ENCODE measurements at places on chromosomes 6 and 20.

DNA sequence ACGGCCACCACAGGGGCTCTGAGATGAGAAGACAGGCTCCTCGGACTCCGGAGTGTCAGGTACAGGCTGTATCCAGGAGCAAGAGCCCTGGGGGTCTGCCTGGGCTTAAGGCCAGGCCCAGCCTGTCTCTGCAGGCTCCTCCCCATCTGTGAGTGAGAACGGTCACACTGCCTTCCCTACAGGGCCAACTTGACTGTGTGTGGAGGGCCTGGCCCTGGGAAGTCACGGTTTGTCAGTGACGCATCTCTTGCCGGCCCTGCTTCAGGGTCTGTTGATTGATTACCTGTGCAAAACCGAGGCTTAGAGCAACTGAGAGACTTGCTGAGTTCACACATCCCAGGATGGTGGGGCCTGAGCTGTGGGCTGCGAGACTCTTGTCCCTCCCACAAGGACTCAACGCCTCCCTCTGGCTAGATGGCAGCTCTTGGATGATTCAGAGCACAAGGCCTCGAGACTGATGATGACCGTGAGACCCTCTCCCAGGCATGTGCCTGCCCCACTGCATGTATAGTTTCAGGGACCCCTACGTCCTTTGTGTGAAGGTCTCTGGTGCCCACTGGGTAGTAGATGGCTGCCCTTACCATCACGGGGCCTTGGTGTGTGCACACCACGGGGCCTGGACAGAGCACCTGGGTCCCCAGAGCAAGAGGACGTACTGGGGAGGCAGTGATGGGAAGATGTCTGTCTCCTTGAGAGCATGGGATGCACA, 5.9 kb downstream of the RBM38 start:
- no peak for DNase-seq

DNA sequence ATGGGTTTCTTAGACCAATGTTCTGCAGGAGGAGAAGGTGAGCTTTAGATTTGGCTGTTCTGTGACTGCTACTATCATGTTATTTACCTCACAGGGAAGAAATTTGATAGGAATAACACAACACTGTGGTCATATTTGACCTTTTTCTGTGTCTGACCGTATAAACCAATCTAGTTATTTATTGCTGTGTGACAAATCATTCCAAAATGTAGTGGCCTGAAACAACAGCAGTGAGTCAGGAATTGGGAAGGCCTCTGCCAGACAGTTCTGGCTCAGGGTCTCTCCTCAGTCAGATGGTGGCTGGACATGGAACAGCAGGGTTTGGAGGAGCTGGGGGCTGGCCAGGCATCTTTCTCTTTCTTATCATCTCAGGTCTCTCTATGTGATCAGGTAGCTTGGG, 33.0 kb downstream of the RIPOR2 start:
- no peak for DNase-seq

GRCh38 chr6:84469144-84469543, 241.7 kb upstream of the CEP162 start:
- DNase-seq = no peak

GRCh38 chr20:16279320-16279719, 293.9 kb downstream of the KIF16B start:
- no peak for DNase-seq

GRCh38 chr6:88785478-88785877, 177.9 kb downstream of the RNGTT start:
- no peak for DNase-seq

- no peak for DNase-seq
These were observed 34.7 kb upstream of the LAMA4 start for GRCh38 chr6:112289038-112289566.

- DNase-seq = no peak
These were observed 22.1 kb upstream of the ZNF318 start for GRCh38 chr6:43391440-43392031.

GRCh38 chr6:52254731-52255378, 10.6 kb upstream of the IL17F start:
- DNase-seq = no peak

- DNase-seq = no peak
These were observed 91.6 kb downstream of the MRPL14 start for GRCh38 chr6:44035621-44036020.

- no peak for DNase-seq
These were observed 1.4 kb upstream of the KHDC1 start for GRCh38 chr6:73264446-73264845.

- no peak for DNase-seq
These were observed 251.0 kb downstream of the SYNE1 start for GRCh38 chr6:152386131-152386530.

GRCh38 chr20:64025826-64026412, 10.1 kb upstream of the C20orf204 start:
- DNase-seq = no peak

DNA sequence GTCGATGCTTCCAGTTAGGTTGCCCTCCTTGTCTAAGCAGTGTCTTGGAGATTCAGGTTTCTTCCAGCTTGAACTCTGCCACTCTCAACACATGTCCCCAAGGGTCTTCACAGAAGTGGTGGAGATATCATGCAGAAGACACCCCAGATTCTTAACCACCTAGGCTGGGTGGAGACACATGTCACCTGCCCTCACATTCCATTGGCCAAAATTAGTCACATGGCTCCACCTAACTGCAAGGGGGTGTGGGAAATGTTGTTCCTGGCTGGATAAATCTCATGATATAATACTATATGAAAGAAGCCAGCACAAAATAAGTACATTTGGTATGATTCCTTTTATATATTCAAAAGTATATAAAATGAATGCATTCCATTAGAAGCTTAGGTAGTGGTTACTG, 52.9 kb upstream of the SNRPB2 start:
- DNase-seq = no peak

- no peak for DNase-seq
These were observed 3.7 kb upstream of the FKBPL start for GRCh38 chr6:32133786-32134185.

DNA sequence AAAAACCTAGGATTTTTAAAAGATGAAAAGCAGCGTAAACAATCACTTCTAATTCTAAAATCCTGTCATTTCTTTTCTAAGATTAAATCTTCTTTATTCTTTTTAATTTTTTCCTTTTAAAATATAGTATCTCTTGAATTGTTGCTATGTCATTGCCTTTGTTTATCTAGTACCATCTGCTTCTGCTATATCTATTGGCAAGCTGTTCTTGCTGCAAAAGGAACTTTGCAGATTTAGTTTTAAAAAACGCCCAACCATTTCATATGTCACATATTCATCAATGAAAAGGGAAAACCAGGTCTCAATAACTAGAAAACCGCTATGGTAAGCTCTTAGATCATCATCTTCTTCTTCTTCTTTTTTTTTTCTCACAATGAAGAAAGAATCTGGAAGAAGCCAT, 11.5 kb upstream of the EEF1A1 start:
- no peak for DNase-seq

DNA sequence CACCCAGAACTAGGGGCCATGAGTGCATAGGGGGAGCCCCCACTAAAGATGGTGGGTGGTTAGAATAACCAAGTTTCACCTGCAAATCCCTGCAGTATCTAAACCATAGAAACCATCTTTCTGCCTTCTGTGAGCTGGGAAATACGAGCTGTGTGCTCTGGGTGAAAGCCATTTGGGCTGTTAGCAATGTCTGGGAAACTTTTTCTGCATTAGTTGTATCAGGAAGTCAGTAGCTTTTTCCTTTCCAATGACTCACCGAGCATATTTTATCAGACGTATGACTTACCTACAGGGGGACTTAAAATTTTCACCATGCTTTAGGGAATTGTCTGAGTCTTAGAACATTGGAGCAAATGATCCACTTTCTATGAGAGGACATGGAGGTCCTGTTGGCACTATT, 584.0 kb downstream of the QKI start:
- DNase-seq = no peak

DNA sequence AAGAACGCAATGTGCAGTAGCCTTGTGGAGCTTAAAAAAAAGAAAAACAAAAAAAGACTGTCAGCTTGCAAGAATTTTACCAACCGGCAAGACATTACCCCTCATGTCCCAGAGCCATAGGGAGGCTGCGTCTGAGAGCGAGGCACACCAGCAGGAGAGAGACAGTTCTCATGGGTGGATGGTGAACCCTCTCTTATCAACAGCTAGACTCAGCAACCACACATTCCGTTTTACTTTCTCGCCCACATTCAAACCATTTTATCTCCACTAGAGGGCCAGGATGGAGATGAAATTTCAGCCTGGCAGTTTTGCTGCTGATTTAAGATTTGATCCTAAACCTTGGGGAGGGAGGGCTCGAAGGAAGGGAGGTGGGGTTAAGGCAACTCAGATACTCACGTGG, 247.0 kb downstream of the ATXN1 start:
- no peak for DNase-seq

GRCh38 chr6:106568530-106568929, 60.8 kb downstream of the RTN4IP1 start:
- no peak for DNase-seq

DNA sequence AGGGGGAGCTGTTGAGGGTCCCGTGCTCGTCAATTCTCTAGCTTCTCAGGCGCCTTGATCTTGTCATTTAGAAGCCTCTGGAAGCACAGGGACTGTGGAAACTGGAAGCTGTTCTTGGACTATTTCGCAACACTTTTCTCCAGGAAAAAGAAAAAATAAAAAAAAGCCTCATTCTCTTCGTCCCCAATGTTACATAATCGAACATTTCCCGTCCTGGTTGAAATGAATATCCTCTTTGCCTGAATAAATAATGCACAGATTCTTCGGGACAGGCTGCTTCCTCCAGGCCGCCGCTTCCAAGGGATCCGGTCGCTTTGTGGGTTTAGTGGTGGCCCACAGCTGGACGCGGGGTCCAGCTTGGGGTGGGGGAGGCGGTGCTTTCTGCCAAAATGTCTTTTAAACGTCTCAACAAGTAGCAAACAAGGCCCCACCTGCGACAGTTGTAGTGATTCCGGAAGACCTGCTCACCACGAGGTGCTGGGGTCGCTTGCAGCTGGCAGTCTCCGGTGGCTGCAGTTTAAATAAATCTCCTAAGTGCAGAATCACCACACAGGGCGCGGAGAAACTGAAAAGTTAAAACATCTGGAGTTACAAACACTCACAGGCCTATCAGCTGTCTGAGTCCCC, 125.9 kb upstream of the ESR1 start:
- no peak for DNase-seq

DNA sequence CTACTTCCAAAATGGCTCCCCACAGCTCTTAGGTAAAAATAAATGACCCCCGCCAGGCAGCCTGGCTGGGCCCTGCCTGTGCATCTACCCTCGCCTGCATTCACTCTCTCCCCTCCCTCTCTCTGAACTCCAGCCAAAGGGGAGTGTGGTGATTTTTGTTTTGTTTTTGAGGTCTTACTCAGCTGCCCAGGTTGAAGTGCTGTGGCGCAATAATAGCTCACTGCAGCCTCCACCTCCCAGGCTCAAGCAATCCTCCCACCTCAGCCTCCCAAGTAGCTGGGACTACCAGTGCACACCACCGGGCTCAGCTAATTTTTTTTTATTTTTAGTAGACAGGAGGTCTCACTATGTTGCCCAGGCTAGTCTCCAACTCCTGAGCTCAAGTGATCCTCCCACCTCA, 15.8 kb downstream of the NFATC2 start:
- no peak for DNase-seq

DNA sequence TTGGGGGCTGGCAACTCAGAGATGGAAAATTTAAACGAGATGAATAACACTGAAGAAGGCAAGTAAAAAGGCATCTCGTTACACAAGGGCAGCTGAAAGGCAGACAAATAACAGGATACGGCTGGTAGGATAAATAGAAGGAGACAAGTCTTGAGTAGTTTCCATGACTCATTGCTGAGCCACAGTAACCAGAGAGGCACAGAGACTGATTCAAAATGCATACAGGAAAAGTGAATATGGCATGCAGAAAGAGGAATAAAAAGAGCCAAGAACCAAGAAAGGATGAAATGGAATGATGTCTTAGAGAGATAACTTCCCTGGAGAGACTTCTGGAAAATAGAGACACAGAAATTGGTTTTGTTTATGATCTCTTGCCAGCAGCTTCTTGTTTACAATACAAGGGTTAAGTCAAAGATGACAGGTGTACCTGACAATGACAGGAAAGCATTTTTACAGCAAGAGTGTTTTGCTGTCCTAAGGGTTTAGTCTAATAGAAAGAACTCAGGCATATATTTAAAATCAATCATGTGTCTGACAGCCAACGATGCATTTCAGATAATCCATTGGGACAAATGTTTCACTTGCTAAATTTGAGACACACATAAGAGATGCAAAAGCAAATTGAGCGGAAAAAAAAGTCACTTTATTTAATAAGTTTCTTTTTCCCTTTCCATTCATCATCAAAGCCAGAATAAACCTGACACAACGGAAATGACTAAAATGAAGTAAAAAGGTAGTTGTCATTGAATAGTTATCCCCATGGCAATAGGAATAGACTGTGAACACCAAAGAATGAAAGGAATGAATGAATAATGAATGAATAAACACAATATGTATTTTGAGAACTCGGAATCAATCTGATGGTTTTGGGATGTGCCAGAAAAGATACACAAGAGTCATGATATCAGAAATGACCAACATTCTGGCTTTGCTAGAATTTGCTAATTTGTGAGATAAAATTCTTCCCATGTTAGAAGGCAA, 68.0 kb upstream of the KCNQ5 start:
- no peak for DNase-seq

All from activated T-cell treated with anti-CD3 and anti-CD28 coated beads for 4 hours (primary cell).